ENCODE measurements at places on chromosomes 2 and 18.

- no peak for DNase-seq
Measured at GRCh38 chr2:113156278-113157117, 17.3 kb upstream of the PSD4 start.

GRCh38 chr2:195830968-195831950, 174.2 kb downstream of the SLC39A10 start:
- DNase-seq = no peak

DNA sequence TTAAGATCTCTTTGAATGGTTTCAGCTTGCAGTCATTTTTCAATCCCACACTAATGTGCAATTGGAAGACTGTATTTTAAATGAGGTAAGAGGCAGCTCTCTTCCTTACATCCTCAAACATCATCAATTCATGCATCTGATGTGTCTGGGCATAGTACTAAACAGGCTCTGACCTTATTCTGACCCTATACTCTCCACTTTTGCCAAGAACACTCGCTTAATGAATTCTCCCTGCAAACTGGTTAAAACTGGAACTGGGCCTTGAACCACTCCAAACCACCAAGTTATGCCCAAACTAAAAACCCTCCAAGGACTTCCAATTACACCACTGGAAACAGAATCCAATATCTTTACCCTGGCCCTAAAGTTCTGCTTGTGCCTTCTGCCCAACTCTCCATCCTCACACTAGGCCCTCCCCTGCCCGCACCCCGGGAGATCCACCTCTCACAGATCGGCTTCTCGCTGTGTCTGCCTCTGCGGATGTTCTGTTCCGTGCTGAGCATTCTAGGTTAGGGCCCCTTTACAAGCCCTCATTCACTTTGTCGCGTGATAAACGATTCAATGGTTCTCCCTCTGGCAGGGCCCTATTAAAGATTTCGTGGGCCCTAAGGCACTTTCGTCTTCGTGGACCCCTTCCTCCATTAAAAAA, 1.2 kb downstream of the M1AP start:
- no peak for DNase-seq

GRCh38 chr18:79314838-79315388, 80.8 kb upstream of the NFATC1 start:
- DNase-seq = no peak

DNA sequence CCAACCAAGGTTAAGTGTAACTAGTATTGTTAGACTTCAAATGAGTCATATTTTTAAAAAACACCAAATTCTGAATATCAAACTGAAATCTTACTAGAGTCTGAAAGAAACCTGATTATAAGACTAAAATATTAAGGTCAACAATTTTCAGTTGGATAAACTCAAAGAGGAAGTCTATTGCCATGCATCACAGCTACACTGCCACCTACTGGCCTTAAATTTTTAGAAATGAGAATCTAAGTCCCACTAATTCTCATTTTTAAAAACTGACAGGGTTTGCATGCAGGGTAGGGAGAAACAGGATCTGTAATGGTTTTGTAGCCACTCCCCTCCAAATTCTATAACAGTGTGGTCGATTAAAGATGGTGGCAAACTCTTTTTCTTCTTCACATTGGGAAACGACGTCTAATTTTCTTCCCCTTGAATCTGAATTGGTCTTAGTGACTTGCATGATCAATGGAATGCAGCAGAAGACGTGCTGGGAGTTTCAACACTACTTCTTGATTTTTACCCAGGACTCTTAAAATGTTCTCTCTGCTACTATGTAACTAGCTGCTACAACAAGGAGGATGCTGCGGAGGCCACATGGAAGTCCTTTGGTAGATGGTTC, 176.1 kb upstream of the SESTD1 start:
- no peak for DNase-seq

DNA sequence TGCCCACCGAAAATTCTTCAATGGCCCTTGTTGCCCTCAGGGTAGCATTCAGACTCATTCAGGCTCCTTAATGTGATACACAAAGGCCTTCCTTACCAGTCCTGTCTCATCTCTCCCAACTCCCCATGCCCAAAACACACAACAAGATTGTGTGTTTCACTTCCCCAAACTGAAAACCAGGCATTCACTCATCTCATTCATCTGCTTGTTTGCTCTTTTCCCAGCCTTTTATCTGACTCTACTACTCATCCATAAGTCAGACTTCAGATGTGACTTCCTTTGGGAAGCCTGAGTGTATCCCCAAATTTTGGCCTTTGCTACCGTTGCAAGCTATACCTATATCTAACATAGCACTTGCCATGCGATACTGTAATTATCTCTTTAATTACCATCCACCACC, 9.7 kb upstream of the SLC39A10 start:
- no peak for DNase-seq
